RPMI8226 (cell line): ENCODE measurements at places on chromosomes 3 and 15.

DNA sequence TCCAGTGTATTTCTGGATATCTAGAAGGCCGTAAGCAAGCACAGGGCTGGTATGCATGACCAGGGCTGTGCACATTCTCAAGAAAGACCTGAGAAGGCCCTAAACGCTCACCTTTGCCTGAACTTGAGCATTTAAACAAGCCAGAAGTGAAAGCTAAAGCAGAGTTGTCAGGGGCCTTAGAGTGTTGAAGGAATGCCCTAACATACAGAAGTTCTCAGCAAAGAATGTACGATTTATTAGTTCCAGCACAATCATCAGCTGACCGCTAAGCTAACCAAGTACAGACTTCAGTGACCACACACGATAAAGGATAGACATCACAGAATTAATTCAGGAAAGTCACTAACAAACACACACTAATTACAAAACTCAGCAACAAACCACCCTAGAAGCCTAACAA is 8.7 kb downstream of the HLTF start:
- DNase-seq: no peak

GRCh38 chr3:18283680-18284079 is 141.5 kb downstream of the SATB1 start:
- DNase-seq: no peak

DNA sequence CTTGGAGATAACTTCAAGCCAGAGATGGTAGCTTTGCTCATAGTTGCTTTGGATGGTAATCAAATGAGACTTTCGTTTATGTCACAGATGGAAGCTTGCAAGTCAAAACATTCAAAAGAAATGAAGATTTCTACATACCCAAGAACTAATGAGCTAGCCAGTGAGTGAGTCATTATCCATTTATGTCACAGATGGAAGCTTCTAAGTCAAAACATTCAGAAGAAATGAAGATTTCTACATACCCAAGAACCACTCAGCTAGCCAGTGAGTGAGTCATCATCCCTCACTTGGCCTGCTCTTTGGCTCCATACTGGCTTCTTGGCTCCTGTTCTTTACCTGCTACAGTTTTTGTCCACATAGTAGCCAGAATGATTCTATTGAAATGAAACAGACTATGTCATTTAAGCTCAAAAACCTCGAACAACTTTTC is 559.8 kb upstream of the CBLB start:
- DNase-seq: no peak

- DNase-seq: no peak
Observed at GRCh38 chr3:186839874-186840641, 2.5 kb upstream of the ADIPOQ start.
